ENCODE measurements at places on chromosomes 16 and 17. TPM values are rescaled to one million over a fixed set of nuclear protein-coding genes. Genes with fewer than 3 reads are reported as not detected.

Gene CLN3
- total RNA-seq, result 42.3 TPM

DNA sequence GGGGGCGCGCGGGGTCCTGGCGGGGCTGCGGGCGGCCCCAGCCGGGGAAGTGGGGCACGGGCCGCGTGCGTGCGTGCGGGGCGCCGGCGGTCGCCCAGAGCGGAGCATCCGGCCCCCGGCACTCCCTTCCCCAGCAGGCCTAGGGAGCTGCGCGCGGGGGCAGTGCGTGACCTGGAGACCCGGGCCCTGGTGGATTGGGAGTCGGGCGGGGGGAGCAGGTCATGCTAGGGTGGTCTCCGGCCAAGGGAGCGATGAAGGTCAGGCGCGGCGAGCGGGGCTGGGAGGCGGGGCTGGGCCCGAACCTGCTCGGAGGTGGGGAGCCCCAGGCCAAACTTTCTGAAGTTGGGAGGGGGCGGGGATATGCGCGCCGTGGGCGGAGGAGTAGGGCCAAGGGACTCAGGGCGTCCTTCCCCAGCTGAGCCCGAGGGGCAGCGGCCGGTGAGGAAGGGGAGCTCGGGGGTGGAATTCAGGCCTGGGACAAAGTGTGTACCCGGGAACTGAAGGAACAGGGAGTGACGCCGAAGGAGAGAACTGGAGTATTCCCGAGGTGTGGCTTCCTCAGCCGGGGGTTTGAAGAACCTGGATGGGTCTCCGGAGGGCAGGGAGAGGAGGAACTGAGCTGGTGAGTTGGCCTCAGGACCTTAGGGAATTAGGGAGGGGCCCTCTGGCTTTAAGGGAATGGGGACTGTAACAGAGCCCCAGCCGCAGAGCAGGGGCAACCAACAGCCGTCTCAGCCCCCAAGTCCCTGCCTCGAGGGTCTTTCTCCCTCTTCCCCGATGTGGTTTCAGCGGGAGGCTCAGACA lies 589 bp downstream of the XYLT2 start:
- DNase-seq, result no peak

- DNase-seq, result no peak
Observed at GRCh38 chr17:61390479-61390791, 9.2 kb upstream of the TBX2 start.

- DNase-seq, result no peak
Observed at GRCh38 chr17:4189280-4189679, 46.3 kb downstream of the CYB5D2 start.

DNA sequence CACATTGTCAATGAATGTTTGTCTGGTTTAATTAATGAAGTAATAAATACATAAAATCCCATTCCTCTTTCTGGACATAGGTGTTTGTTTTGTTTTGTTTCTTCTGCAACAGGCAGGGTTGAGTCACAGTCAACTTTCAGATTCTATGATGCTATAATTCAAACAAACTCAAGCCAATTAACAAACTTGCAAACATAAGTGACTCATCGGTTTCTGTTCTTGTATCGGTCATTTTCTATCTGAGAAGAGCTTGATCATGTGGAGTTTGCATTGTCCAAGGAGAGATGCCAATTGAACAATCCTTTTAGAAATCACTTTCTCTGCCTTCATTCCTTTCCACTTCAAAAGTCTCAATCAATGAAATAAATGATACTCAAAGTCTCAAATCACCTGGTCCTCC lies 294.2 kb upstream of the C16orf82 start:
- no peak for DNase-seq

Data from OCI-LY7 (cell line).